ENCODE measurements at places on chromosomes 16 and 17.

GRCh38 chr17:77916264-77916663 lies 42.2 kb upstream of the TNRC6C start:
- DNase-seq, result no peak

GRCh38 chr17:3667366-3668278 lies 756 bp downstream of the TAX1BP3 start:
- DNase-seq, result no peak

- DNase-seq, result no peak
Observed at GRCh38 chr16:73149334-73149733, 101.4 kb upstream of the ZFHX3 start.

GRCh38 chr16:25000683-25001082 lies 14.5 kb downstream of the ARHGAP17 start:
- DNase-seq, result no peak

DNA sequence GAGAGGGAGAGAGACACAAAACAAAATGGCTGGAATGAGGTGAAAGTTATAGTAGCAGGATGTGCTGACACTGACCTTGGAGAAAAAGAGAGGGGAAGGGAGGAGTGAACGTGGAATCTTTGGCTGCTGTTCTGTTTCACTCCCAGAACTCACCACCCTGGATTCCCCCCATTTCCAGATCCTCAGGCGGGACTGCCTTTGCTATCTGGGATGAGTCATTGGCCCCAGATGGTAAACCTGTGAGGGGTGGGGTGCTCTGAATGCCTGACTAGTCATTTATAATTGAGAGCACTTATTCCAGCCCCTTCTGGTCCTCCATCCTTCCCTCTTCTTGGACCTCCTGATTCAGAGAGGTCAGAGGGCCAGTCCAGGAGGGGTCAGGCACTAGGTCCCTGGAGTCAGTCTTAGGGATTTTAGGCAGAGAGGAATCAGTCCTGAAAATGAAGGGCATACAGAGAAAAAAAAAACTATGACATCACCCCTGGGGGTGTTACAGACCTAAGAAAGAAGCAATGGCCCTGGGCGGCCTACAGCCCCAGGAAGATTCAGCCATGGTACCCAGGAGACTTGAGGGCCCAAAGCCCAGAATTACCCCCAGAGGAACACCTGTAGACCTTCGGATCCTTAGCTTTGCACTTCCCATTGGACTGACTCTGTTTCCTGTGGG lies 2.2 kb upstream of the ZG16 start:
- DNase-seq, result no peak

DNA sequence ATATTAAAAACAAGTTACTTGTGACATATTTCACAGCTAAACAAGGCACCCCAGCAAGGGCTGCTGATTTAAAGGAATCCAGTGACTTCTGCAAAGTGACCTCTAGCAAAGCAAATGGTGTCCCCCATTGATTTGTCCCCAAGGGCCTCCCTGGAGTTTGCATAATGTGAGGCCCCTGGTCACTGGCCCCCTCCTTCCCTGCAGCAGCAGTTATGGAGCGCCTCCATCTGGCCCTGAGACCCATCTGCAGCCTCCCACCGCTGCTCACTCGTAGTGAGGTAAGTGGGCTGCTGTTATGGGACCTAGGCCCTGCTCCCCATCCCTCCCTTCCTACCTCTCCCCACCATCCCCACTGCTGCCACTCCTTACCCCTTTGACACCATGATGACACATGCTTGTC lies 19.6 kb upstream of the EEF2K start:
- no peak for DNase-seq

- no peak for DNase-seq
Observed at GRCh38 chr16:23729503-23730424, 16.7 kb upstream of the ERN2 start.

DNA sequence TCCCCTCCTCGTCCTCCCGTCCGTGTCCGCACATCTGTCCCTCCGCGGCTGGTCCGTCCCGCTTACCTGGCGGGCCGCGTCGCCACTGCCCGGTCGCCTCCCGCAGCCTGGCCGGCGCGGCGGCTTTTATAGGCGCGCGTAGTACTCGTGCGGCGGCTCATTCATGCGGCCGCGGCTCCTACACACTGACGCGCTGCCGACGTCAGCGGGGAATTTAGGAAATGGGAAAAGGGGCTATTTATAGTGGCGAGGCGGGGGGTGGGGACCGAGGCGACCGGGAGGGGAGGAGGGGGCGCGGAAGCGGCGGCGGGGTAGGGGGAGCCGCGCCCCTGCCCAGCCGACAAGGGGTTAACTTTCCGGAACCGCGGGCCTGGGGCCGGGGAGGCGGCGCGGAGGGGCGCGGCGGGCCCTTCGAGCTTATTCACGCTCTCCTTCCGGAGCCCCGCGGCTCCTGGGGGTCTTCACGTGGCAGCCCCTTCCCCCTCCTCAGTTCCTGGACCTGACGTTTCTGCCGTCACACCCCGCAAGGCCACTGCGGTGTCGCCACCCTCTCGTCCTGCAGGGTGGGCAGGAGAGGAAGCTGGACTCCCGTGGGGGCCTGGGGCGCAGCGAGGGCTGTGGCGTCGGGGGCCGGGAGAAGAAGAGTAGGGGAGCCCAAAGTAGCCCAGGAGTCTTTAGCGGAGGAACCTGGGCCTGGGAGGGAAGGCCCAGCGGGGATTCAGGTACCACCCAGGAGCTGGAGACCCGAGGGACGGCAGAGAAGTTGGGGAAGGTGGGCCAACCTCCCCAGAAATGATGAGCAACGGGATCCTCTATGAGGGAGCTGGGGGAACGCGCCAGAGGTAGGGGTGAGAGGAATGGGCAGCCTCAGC lies 3.6 kb upstream of the HIC1 start:
- no peak for DNase-seq

DNA sequence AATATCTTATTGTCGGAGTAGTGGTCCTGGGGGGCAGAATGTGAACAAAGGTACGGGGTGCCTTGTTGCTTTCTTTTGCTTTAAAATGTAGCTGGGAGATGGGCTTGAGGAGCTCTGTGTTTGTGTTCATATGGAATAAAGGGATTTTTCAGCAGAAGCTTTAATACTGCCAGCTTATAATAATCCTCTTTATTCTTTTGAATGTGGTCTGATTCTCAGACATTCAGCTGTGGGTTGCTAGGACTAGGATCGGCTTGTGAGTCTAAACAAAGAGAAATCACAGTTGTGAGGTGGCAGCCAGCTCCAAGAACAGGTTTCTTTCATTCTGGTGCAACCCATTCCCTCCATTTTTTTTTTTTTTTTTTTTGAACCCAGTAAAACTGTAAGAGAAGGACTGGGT lies 7.2 kb downstream of the MRPL58 start:
- no peak for DNase-seq
